Activated CD8-positive, alpha-beta T cell treated with anti-CD3 and anti-CD28 coated beads for 36 hours (primary cell): ENCODE measurements at places on chromosomes 4 and X.

DNA sequence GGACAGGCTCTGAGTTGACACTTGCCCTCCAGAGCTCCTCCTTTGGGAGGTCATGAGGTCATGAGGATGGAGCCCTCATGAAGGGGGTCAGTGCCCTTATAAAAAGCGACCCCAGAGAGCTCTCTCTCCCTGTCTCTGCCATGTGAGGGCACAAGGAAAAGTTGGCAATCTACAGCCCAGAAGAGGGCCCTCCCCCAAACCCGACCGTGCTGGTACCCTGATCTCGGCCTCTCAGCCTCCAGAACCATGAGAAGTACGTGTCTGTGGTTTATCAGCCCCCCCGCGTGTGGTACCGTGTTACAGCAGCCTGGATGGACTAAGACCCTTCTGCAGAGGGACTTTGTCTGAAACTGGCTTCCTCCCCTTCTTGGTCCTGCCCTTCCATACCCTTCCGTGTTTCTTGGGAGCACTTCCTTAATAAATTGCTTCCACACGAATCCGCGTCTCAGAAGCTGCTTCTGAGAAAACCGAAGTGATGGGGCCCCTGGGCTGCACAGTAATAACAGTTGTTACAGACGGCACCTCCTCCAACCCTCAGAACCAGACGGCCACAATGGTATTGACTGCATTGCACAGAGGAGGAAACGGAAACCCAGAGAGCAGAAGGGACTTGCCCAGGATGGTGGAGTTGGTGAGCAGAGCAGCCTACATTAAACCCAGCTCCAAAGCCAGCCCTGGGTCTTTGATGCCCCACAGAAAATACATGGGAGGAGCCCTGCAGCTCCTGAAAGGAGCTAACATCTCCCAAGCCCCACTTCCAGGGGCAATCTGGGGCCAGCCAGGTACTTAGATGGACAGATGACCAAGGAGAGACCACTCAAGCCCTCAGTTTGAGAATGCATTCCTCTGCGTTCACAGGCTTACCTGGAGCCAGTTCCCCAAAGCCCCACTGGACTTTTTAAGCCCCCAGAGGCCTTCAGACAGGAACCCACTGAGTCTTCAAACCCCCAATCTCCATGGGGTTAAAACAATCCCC is 242.7 kb downstream of the BCOR start:
- peak; percentile 89 for DNase-seq

DNA sequence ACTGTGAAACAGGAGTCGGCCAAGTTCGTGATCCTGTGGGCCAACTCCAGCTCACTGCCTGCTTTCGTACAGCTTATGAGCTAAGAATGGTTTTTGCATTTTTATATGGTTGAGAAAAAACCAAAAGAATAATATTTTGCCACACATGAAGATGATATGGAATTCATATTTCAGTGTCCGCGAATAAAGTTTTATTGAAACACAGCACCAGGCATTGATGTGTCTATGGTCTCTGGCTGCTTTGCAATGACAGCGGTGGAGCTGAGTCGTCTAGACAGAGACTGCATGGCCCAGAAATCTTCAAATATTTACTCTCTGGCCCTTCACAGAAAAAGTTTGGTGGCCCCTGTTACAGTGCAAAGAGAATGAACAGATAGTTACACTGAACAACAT is 20.2 kb downstream of the CLCN4 start:
- DNase-seq, result no peak

DNA sequence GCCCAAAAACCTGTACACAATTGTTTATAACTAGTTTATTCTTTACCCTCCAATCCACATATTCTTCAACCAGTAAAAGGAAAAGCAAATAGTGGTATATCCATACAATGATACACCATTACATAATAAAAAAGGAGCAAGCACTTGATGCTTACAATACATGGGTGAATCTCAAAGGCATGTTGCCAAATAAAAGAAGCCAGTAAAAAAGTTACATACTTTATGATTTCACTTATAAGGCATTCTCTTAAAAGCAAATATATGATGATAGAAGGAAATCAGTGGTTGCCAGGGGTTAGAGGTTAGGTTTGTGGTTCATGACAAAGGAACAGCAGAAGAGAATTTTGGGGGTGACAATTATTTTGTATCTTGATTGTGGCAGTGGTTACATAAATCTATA is 896.1 kb upstream of the LCORL start:
- no peak for DNase-seq

DNA sequence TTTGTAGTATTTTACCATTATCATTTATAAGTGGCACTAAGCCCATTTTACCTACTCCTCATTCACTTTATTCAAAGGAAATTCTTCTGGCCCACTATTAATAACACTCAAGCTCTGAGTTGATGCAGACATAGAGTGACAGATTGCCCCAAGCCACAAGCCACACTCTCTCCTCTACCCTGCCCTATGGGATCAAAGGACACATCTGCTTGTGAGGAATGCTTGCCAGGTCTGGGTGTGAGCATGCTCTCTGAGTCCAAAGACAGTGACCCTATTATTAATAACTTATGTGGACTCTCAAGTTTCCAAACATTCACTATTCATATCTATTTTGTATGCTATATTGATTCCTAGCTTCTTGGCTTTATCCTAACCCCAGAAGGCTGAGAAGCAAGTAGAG is 18.5 kb downstream of the ETNPPL start:
- DNase-seq, result no peak

- DNase-seq, result no peak
Measured at GRCh38 chr4:54643958-54644751, 13.6 kb upstream of the KIT start.

- DNase-seq, result no peak
Measured at GRCh38 chrX:9578083-9578779, 113.4 kb downstream of the TBL1X start.
